ENCODE measurements at places on chromosomes 2 and 18.

DNA sequence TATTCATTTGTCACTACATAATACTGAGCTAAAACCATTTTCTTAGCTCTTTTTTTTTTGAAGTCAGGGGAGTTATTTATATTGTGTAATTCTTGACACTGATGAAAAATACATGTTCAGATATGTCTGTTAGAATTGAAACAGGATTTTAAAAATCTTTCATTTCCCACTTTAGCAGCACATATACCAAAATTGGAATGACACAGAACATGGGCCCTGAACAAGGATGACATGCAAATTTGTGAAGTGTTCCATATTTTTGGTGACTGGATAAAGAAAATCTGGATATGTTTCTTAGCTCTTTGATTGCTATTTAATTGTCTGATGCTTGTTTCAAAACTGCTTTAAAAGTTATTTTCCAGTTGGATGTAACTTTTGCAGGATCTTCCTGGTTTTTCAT lies 1963.9 kb upstream of the LRRTM1 start:
- DNase-seq: no peak

GRCh38 chr18:13100942-13101658 lies 109.9 kb downstream of the CEP192 start:
- no peak for DNase-seq

- no peak for DNase-seq
These were observed 121.8 kb downstream of the MTX2 start for GRCh38 chr2:176391148-176391419.

- no peak for DNase-seq
These were observed 73.4 kb downstream of the PLEKHM3 start for GRCh38 chr2:207951734-207952470.

DNA sequence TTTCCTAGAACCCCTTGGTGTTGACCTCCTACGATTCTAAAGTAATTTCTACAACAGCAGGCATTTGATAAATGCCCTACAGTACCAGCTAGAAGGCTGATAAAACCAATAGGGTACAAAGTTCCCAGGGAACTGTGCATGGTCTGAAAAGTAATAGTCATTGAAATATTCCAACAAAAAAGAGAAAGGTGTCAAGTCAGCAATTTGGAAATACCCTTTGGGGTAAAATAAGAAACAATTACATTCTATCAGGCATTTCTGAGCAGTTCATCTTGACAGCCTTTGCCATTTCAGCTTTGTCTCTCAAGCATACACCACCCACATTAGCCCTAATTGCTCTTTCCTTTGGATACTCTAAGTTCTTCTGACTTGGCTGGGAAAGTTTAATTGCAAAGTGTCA lies 542.9 kb upstream of the DDX18 start:
- no peak for DNase-seq

GRCh38 chr2:69948032-69948962 lies 13.1 kb downstream of the ASPRV1 start:
- no peak for DNase-seq

DNA sequence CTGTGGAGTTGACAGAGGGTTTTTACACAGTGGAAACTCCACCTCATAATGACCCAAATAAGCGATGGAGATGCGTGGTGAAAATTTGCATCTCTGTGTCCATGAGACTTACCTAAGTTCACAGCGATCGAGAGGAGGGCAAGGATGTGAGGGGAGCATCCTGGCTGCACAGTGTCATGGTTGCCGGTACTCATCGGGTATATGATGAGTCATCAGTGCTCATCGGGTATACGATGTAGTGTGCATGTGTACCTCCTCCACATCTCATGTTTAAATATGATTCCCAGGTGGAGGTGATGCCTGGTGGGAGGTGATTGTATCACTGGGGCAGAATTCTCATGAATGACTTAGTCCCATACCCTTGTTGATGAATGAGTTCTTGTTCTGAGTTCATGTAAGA lies 233.5 kb downstream of the MYT1L start:
- DNase-seq: no peak

DNA sequence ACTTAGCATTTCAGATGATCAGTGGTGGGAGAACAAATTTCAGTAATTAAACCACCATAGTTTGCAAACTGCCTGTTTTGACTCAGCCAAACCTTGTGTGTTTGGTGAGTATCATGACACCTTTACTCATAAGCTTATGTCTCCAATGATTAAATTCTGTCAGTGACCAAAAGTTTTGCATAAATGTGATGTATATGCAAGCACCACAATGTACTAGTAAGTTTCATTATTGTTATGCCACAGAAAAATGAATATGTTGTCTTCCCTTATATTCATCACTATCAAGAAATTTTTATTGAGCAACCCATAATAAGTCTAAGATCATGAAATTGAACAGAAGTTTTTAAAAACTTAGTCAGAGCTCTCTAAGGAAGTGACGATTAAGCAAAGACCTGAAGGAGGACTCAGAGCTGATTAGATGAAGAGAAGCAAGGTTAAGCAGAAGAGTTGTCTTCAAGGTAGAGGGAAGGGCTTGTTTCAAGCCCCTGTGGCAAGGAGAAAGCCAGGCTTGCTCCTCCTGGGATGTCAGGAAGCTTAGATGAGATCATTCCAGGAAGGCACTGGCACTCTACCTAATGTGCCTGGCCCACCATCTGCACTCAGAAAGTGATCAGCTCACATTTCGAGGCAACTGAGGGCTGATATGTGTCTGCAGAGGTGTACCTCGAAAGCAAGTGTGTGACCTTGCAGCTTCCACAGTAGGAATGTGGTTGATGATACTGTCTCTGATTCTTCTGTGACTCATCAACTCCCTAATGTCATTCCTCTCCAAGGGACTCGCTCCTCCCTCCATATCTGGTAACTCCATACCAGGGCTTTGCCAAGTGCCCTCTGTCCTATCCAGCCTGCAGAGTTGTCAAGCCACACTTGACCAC lies 54.7 kb downstream of the KCTD18 start:
- DNase-seq: no peak

GRCh38 chr2:152094014-152094413 lies 4.8 kb downstream of the CACNB4 start:
- DNase-seq: no peak

DNA sequence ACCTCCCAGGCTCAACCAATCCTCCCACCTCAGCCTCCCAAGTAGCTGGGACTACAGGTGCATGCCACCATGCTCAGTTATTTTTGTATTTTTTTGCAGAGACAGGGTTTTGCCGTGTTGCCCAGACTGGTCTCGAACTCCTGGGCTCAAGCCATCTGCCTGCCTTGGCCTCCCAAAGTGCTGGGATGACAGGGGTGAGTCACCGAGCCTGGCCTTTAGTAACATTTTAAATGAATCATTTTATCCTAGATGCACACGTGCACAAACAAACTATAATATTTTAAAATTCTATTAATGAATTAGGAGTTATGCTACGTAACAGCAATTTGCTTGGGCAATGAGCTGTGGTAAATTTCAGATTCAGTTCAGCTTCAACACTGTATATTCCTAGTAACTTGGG lies 862.5 kb upstream of the ID2 start:
- DNase-seq: no peak

Measured in stimulated activated CD8-positive, alpha-beta memory T cell treated with anti-CD3 and anti-CD28 coated beads, Interleukin-15, amount 100 ng/mL, for 1 hour (primary cell).